ENCODE measurements at places on chromosomes 6 and 20.
A peak's percentile ranks its signal among the peaks of the same experiment; 100 is the strongest.

DNA sequence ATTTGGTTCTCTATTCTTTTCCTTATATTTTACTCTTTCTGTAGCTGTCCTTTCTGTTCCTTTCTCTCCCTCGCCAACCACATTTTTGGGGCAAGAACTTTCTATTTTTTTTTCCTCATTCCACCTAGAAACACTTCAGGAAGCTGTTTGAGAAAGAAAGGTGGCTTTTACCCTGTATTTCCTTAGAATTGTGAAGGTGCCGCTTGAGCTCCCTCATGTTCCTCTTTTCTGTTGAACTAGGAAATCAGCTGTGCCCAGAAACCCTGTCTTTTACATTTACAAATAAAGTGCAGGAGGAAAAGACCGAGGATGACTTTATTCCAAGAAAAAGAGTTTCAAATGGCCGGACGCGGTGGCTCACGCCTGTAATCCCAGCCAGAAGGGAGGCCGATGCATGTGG is 38.2 kb downstream of the OR2B2 start:
- DNase-seq = no peak

DNA sequence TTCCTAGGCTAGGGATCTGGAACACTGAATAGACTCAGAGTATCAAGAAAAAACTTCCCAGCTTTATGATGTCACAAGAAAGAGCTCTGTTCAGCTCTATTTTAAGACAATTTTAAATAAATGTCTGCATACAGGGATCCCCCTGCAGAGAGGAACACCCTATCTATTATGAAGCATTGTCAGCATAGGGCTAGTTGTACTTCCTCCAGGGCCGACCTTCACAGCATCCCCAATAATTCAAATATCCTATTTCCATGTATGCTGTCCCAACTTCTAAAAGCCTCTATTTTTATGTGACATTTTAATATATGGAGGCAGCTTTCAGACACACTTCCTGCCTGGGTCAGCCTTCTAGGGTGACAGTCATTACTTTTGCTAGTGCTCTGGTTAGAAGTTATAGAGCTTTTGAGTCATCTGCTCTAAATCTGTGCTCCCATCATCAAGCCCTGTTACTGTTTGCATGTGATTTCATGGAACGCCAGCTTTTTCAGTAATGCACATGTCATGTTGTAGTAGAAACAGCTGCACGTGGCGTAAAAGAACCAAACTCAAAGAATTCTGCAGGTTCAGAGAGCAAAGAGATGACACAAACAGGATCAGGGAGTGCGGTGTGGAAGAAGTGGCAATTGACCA is 189.2 kb downstream of the ADGB start:
- DNase-seq = no peak

DNA sequence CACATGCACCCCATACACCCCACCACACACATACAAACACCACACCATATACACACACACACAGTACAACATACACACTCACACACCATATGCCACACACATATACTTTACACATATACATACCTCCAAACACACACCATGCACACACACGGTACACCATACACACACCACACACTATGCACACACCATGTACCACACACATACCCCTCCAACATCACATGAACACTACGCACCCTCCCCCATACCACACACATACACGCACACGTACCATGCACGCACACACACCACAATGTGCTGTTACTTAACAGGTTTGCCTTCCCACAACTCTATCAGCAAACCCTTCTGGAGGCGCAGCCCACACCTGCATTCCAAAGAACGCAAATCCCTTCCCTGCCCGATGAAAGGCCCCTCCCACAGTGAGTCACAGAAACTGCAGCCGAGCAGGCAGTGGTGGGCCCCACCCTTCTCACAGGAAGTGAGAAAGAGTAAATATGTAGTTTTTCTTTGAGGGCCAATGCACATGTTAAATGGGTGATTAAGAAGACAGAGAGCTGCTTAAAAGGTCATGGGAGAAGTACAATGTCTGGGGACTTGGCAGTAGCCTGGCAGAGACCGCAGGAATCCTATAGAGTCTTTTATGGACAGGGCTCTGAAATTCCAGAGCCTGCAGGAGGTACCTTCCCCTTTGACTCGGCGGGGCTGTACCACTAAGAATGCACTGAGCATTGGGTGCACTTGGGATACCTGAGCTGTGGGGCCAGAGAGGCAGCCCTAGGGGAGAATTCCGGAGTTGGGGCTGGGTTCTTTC is 34.1 kb upstream of the EZR start:
- peak; percentile 86 for DNase-seq

GRCh38 chr6:69594405-69594804 is 202.4 kb downstream of the LMBRD1 start:
- DNase-seq = no peak

DNA sequence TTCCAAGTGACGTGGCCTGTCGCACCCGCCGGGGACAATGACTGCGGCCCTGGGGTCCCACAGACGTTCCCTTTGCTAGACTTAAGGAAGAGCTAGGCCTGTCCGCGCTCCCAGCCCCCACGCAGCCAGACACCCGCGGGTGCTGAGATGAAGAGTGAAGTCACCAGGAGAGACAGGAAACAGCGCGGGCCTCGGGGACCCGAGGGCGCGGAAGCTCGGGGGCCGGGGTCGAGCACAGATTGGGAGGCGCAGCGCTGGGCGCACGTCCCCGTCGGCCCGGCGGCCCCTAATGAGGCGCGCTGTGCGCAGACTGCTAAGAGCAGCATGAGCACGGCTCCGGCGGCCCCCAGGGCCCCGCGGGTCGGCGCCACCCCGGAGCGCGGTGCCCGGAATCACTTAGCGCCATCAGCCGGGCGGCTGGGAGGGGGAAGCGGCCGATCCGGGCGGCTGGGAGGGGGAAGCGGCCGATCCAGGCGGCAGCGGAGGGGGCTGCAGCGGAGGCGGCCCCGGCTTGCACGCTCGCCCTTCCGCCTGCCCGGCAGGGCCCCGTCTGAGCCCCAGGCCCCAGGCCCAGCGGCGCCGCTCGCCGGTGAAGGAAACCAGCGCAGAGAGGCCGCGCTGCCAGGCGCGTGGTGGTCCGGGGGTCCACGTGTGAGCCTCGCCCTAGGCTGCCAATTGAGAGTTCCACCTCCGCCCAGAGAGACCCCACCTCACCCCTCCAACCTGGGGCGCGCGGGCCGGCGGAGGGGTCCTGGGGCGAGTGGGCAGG is 8.3 kb upstream of the AVP start:
- peak; percentile 51 for DNase-seq

- no peak for DNase-seq
Measured at GRCh38 chr20:16271450-16271849, 301.8 kb downstream of the KIF16B start.

GRCh38 chr20:38060536-38060935 is 27.0 kb downstream of the RPRD1B start:
- no peak for DNase-seq

DNA sequence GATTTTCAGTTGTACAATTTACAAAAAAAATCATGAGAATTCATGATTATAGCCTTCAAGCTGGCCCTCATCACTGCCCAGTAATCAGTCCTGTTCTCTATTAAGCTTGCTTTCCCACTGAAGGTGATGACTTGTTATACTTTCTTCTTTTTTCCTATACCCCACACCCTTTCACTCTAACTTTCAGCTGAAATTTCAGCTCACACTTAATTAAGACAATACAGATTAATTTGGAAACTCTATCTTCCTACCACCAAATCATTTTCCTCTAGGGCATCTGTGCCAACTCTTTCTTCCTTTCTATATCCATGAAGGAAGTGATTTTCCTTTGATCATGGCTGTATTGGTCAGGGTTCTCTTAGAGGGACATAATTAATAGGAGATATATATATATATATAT is 449.9 kb downstream of the CD109 start:
- DNase-seq = no peak

DNA sequence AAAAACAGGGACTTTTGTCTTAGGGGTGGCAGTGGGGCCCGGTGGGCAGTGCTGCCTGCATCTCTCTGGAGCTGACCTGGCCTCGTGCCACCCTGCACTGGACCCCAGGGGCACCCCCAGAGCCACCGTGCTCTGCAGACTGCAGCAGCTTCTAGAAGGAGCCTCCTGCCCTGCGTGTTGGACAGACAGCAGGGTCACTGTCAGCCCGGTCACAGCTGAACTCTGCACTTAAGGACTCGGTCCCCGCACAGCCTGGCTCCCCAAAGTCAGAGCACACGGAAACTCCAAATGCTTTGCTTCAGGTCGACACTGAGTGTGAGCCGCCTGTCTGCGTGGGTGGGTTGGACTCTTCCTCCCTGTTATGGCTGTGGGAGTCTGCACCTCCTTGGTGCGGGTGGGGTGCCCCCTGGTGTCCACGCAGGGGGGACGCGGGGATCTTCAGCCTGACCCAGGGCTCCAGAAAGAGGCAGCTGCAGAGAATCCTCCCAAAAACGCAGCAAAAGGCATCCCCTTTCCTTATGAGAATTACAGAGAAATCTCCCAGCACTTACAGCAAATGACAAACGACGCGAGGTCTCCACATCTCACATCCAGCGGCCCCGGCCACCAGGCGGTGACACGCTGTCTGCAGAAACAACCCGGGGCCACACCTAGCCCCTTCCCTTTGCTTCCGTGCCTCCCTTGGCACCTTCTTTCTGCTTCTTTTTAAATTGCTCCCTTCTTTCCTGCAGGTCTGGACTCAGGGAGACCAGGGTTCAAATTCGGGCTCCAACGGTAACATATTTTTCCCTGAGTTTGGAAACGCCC is 36.3 kb upstream of the DACT2 start:
- peak; percentile 33 for DNase-seq

GRCh38 chr6:167141667-167142432 is 15.9 kb downstream of the GPR31 start:
- peak; percentile 58 for DNase-seq

DNA sequence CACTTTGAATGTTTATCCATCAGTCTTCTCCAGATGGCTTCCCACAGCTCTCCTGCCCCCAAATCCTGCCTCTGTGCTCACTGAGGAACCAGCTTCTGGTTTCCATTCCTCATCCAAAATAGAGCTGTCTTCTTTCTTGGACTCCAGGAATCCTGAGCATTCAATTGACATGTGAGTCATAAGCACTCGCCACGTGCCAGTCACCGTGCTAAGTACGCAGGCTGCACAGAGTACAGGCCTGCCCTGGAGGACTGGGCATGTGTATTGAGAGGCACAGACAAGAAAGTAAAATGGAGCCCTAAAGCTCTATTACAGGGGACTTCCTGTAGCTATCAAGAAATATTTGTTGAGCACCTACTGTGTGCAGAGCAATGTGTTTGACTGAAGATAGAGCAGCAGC is 39.7 kb upstream of the LRFN2 start:
- no peak for DNase-seq

DNA sequence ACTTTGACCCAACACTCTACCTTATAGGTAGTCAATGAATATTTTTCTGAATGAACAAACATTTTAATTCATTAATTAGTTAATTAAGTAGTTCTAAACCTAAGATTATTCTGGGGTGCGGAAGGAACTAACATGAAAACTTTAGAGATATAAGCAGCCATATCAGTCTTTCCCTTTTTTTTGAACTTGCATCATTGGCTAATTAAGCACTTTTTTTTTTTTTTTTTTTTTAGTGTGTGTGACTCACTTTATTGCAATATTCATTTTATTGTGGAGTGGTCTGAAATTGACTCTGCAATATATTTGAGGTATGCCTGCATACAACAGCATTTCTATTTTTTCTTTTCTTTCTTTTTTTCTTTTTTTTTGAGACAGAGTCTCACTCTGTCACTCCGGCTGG is 21.8 kb upstream of the AMD1 start:
- DNase-seq = no peak

DNA sequence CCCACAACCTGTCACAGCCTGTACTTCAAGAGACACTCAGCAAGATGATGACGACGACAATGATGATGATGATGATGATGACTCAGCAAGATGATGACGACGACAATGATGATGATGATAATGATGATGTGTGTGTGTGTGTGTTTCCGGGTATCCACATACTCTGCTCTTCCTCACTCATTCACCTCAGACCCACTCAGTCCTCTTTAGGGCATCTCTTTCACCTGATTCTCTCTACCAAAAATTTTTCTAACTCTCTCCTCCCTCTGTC is 1.2 kb upstream of the EIF6 start:
- DNase-seq = no peak

DNA sequence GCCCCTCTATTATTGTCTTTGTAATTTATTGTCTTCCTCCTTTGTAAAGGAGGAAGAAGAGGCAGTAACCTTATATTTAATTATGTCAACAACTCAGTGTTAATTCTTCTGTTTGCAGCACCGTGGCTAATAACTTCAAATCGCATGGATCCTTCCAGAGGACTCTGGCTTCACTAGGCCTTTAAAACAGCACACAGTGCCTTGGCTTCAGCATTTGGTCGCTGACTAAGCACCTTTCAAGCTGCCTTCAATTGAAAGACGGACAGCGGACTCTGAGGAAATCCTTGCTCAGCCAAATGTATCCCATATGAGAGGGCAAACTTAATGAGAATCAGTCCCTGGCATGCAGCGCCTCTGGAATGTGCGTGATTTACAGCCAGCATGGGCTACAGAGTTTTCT is 64.2 kb downstream of the SGK1 start:
- DNase-seq = no peak

- no peak for DNase-seq
Measured at GRCh38 chr20:22346716-22347115, 237.7 kb downstream of the FOXA2 start.

- no peak for DNase-seq
Measured at GRCh38 chr6:125570526-125570925, 178.9 kb upstream of the HEY2 start.

DNA sequence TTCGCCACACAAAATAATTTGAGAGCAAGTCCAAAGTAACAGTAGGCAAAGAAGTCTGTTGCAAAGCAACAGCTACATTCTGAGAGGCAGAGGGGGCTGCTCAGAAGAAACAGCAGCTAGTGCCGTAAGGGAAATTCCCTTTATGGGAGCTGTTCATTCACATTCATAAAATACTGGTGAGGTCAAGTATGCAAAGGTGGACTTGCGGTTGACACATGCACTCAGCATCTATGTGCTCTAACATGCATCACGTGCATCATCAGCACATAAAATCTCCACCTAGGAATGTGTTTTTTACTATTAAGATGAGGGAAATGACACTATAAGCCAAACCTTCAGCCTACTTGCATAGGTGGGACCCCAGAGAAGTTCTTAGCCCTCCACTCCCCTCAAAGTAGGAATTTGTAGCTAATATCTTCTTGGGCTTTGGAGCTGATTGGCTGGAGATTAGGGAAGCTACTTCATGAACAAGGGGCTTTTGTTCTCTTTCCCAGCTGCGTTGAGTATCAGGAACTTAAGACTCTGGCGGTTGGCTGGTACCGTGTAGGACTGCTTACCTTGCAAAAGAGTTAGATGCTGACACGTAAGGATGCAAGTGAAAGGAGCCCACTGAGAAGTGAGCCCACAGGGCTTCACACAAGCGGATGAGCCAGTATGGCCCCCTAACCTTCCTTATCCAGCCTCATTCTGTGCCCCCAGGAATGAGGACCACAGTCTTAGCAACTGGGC is 12.4 kb downstream of the CST3 start:
- no peak for DNase-seq

GRCh38 chr6:44514085-44514484 is 126.6 kb downstream of the CDC5L start:
- no peak for DNase-seq

All from activated naive CD8-positive, alpha-beta T cell treated with anti-CD3 and anti-CD28 coated beads, Interleukin-2, amount 50 U/mL, for 24 hours (primary cell).